ENCODE measurements at places on chromosomes 6 and 20.

DNA sequence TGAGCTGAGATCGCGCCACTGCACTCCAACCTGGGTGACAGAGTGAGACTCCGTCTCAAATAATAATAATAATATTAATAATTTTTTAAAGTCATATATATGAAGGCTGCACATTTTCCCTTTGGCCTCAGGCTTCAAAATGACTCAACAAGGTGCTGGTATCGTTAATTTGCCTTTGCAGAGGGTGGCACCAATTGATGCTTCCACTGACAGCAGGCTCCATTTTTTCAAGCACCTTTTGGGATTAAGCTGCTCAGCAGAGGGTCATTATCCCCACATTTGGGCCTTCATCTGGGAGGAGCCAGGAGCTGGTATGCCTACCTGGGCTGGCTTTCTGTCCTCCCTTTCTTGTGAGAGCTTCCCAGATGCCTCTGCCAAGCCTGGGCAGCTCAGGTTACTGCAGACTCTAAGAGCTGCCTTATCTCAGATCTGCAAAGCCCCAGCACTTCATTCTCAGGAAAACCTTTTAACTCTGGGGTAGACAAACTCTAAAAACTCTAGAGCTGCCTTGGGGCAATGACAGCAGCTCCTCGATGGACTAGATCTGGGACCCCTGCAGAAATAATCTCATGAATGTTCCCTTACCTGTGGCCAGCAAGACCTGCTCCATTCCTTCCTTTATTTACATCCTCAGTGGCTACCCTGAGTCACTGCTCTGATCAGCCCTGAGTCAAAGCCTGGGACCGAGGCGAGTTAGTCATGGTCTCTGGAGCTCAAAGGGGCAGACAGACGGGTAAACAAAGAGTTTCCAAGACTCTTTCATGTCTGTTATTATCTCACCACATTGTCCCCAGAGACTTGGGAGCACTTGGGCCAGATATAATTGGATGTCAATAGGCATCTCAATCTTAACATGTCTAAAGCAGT, 80.0 kb upstream of the EYA2 start:
- DNase-seq, result no peak

DNA sequence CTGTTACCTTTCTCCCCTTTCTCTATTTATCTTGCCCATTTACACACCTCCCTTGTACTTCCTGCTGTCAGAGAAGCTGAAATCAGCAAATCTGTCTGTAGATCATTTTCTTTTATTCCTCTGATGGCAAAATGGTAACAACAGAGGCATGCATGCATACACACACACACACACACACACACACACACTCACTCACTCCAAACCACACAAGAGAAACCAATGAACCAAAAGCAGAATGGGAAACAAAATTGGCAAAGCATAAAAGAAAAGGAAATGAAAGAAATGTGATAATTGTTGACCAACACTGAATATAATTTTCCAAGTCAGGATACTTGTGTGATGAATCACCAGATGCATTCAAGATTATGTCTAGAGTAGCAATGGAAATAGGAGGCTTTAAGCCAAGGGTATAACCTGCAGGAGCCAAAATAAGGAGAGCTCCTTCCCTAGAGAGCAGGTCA, 172.4 kb downstream of the PLCB4 start:
- DNase-seq, result no peak

- DNase-seq, result no peak
These were observed 90.5 kb downstream of the ELOVL5 start for GRCh38 chr6:53258076-53258773.

GRCh38 chr20:17776551-17776950, 76.8 kb downstream of the BANF2 start:
- no peak for DNase-seq

DNA sequence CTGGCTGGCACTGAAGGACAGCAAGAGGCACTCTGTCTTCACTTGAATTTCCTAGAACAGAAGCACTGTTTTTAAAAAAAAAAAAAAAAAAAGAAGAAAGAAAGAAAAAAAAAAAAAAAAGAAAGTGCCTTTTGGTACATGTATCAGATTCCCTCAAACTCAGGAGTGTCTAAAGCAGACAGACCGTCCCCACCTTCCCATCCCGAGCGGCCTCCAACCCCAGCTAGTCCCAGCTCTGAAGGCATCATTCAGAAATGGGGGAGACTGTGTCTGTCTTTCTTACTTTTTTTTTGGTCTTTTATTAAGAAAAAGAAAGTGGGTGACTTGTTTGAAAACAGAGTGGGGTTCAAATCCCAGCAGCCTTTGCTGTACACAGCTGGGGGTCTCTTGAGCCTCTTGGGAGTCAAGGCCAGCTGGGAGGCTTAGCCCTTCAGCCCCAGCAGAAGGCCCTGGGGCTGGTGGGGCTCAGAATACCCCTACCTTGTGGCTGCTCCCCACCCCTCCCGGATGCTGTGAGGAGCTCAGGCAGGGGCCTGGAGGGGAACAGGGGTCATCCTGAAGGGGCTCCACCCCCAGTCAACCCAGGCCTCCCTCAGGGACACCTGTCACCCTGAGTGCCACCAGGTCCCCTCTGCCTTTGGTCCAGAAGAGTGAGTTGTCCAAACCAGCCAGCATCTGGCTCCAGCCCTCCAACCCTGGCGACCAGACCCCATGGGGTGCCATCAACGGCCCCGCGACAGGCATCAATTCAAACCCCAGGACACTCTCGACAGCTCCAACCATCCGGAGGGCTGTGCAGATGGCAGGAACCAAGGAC, 128.3 kb downstream of the TAF4 start:
- DNase-seq, result no peak

- peak; percentile 20 for DNase-seq
These were observed 29.2 kb downstream of the TAF11 start for GRCh38 chr6:34858681-34859080.

GRCh38 chr6:75546381-75546780, 52.8 kb upstream of the FILIP1 start:
- peak; percentile 17 for DNase-seq

- peak; percentile 89 for DNase-seq
These were observed 671 bp downstream of the TAPBP start for GRCh38 chr6:33313105-33313708.

- no peak for DNase-seq
These were observed 139.1 kb downstream of the COL9A1 start for GRCh38 chr6:70163795-70164194.

DNA sequence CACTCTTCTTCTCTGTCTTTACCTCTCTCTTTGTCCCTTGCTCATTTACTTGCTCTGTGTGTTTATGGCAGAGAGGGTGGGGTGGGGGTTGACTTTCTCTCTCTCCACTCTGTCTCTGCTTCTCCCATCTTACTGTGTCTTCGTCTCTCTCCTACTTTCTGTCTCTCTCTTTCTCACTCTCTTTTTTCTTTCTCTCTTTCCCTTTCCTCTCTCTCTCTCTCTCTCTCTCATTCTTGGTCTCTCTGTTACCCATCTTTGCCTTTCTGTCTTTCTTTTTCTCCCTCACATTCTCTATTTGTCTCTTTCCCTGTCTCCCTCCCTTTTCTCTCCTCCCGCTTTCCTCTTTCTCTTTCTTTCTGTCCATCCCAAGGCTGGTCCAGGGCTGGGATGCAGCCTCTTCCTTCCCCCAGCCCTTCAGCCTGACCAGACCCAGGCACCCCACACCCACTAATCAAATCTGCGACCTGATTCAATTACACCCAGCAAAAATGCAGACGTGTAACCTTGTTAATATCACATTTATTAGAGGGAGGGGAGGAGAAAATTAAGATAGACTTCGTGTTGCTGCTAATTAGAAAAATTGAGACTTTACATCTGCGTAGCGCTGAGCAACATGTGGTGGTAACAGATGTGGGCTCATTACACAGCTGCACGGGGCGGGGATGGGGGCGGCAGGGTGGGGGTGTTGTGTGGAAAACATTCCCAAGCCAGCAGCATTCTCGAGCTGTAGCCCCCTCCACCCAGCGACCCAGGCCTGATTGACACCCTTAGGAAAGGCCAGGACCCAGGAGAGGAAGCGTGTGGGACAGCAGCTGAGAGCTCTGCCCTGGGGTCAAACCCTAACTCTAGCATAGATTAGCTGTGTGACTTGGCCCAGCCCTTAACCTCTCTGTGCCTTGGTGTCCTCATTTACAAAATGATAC, 124.9 kb upstream of the MAFB start:
- no peak for DNase-seq

DNA sequence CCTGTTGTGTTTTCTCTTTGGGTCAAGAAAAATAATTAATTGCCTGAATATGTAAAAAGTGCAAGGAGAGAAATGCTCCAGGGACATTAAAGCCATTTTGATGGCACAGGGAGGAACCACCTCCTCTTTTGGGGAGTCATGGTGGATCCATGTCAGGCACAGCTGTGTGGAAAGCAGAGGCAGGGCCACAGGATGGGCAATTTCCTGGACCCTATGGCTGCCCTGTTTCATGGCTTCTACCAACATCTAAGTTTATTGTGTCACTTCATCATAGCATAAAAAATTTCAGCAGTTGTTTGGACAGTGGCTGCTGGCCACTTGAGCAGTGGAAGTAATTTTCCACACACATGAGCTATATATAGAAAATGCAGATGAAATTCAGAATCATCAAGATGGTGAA, 238.2 kb downstream of the SYNE1 start:
- DNase-seq, result no peak

All from NB4 (cell line).